NCI-H510A treated with DMSO at 0.1 percent for 48 hours (cell line): ENCODE measurements at places on chromosomes 11 and 22.
A peak's percentile ranks its signal among the peaks of the same experiment; 100 is the strongest.

GRCh38 chr11:2289350-2289749 lies 12.4 kb downstream of the C11orf21 start:
- no peak for DNase-seq

- DNase-seq: no peak
Observed at GRCh38 chr11:110829873-110830272, 117.6 kb upstream of the ARHGAP20 start.

- no peak for DNase-seq
Observed at GRCh38 chr11:67413266-67413849, 2.1 kb upstream of the CARNS1 start.

- no peak for DNase-seq
Observed at GRCh38 chr11:134474070-134474860, 62.2 kb upstream of the B3GAT1 start.

DNA sequence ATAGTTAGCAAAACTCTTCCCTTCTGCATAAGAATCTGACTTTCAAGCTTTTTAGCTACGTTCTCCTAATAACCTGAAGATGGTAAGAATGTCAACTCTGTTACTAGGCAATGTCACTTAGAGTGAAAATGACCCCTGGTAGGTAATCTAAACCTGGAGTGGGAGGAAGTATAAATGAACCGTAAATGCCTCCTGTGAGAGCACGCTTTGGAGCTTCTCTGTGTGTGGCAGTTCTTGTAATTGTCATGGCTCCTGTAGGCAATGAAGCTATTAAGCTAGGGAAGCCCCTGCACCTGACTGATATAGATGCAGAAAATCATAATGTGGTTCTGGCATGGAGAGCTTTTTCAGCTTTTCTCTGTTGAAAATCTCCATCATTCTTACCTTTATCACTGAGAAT lies 29.4 kb downstream of the CALCA start:
- DNase-seq: no peak

DNA sequence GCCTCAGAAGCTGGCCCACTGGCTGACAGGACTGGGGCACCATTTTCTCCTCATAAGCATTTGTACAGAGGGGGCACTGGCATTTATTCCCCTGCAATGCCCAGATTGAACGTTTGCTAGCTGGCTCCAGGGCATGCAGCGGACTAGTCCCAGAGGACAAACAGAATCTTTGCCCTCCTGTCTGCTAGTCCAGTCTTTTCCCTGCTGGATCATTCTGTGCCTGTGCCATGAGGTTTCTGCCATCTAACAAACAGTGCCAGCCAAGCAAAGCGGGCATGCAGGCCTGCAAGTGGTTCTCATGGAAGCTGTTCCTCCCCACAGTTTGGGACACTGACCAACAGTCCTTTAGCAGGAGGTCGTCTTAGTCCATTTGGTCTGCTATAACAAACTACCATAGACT lies 53.4 kb downstream of the KCNJ1 start:
- no peak for DNase-seq

DNA sequence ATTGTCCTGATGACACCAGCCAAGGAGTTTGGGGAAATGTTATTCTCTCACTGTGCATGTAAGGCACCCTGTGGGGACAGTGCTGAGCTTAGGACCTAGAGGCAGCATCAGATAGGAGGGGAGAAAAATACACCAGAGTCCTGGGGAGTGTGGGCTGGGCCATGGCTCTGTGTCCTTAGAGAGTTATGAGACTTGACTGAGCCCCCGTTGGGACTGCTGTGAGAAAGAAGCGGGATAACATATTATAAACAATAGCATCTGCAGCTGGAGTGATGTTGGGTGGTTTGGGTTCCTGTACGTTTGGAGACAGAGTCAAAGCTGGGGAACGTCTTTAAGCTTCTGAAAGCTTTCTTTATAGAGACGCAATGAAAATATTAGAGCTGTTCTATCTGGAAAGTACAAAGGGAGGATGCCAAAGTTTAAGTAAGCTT lies 90.9 kb upstream of the CRTAM start:
- no peak for DNase-seq

DNA sequence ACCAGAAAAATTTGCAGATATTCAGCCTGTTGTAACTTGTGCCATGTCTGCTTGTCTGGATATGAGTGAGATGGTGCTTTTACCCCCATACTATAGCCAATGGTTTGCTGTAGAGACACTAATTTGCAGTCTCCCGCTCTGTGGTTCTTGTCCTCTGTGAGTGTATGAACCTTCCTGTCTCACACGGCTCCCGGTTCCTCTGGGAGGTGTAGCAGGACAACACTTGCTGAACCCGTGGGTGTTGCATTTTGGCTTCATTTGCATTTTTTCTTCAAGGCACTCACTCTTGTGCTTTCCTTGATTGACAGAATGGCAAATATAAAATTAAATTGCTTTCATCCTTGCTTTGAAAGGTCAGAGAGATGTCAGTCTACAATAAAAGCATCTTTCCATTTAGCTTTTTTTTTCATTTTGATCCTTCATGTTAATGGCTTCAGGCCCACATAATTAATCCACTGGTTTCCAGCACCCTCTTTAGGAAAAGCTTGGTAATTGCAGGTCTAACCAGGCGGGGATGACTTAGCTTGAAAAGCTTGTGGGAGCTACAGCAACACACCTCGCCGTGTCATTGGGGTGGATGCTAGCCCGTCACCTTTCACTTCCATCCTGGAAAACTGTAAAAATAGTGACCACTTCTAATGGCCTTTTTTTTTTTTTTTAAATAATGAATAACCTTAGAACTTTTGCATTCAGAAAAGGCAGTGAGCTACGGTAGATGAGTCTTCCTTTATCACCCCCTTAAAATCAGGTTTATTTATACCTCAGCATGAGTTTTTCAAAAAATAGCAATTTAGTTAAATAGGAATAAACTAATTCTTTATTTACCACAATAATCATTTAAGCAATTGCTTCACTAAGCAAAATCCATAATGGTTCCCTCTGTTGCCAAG lies 27.4 kb upstream of the ST14 start:
- peak; percentile 60 for DNase-seq

DNA sequence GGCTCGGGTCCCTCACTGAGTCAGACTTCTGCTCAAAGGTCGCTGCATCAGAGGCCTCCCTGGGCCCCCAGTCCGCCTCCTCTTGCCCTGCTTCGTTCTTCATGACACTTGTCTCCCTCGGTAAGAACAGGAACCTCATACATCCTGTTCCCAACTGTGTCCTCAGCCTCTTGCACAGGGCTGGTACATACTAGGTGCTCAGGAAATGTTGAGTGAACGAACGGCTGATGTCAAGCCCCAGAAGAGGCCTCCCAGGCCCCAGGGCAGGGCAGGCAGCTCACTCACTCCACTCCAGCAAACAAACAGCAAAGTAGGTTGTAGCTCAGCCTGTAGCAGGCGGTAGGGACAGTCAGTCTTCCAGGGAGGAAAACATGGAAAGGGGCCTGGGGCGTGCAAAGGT lies 17.2 kb downstream of the SYNGR1 start:
- DNase-seq: no peak

DNA sequence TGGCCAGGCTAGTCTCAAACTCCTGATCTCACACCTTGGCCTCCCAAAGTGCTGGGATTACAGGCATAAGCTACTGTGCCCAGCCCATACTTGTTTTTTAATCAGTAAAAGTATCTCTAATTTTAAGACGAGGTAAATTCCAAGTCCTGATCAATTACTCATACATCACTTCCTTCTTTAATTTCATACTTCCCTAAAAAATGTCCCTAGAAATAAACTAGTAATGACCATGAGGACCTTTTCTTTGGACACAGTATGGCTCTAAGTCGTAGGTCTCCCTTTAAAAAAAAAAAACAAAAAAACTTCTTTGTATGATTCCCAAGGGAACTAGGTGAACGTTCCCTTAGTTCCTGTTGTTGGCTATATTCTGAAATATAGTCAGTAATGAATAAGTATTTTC lies 29.8 kb downstream of the NUP98 start:
- no peak for DNase-seq

DNA sequence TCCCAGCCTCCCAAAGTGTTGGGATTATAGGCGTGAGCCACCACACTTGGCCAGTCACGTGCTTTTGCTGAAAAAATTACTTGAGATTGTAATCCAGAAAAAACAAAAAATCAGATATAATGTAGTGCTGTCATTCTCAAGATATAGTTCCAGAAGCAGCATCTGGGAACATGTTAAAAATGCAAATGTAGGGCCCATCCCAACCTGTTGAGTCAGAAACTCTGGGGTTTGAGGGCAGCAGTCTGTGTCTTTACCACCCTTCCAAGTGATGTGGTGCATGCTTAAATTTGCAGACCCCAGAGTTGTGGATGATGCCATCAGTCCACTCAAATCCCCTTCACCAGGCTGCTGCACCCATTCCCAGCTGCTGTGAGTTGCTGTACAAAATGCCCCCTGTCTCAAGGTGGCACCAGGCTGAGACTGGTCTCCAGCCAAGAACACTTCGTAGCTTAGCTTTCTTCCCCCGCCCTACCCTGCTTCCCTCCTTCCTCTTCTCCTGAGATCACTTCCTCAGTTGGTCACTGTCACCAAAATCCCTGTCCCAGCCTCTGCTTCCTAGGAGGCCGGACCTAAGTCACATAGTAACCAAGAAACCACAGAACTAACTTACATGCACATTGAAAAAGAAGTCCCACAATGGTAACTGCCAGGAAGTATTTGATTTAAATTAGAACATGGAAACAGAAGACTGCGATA lies 18.2 kb upstream of the ARRB1 start:
- DNase-seq: no peak

GRCh38 chr11:106087815-106088435 lies 10.5 kb downstream of the AASDHPPT start:
- peak; percentile 72 for DNase-seq

- DNase-seq: no peak
Observed at GRCh38 chr22:41128606-41129005, 36.2 kb downstream of the EP300 start.

GRCh38 chr11:118054712-118055640 lies 21.9 kb upstream of the TMPRSS4 start:
- no peak for DNase-seq

GRCh38 chr11:92511522-92512203 lies 287.0 kb downstream of the FAT3 start:
- no peak for DNase-seq

DNA sequence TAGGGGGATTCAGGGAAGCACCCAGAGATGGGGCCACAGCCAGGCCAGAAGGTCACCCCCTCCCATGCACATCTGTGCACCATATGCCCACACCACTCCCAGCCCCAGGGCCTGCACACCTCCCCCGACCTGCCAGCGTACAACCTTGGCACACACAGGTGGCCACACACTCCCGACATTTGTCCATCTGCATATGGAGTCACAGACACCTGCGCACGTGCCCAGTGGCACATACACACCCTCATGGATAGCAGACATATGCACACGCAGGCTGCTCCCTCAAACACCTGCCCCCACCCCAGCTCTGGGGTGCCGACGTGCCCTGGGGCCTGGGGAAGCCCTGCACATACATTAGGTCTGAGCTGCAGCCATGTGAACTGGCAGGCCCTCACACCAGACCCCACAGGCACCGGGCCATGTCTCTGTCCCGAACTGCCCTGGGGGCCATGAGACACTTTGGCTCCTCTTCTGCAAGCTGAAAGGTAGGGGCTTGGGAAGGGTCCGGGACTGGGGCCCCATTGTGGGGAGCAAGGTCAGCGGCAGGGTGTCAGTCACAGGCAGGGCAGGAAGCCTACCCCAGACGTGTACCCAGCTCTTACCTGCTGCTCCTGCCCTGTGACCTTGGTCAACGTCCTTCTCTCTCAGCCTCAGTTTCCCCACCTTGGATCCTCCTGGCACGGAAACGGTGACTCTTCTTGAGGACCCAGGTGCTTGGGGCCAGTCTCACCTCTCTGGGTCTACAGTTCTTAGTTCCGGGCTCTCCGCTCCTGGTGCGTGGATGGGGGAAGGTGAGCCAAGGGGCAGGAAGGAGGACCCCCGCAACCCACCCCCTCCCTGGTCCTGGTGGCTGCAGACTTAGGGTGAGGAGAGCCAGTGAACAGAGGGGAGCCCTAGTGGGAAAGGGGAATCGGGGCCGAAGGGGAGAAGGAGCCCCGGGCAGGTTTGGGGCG lies 579 bp upstream of the CABP7 start:
- no peak for DNase-seq

GRCh38 chr11:79026803-79027445 lies 413.9 kb downstream of the TENM4 start:
- DNase-seq: no peak
